NCI-H146 (cell line): ENCODE measurements at places on chromosomes 1 and 21.

- DNase-seq, result no peak
Observed at GRCh38 chr1:242754926-242755325, 230.4 kb upstream of the PLD5 start.

GRCh38 chr1:30040081-30041019 is 683.0 kb downstream of the MATN1 start:
- no peak for DNase-seq

DNA sequence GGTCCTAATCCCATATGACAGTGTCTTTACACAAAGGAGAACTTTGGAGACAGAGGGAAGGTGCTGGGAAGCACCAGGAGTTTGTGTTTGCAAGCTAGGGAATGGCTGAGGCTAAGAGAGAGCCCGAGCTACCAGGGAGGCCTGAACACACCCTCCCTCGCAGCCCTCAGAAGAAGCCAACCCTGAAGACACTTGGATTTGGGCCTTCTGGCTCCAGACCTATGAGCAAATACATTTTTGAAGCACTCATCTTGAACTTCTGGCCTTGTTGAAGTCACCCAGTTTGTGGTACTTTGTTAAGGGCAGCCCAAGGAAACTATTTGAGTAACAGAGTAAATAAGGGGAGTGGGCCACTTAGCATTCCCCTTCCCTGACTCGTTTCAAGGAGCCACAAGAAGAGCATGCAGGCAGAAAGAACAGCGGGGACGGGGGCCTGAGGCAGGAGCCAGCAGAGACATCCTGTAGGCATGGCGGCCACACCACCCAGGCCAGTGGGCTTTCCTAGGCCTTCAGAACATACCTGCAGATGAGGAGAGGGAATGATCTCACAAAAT is 13.2 kb upstream of the QSOX1 start:
- DNase-seq, result no peak

DNA sequence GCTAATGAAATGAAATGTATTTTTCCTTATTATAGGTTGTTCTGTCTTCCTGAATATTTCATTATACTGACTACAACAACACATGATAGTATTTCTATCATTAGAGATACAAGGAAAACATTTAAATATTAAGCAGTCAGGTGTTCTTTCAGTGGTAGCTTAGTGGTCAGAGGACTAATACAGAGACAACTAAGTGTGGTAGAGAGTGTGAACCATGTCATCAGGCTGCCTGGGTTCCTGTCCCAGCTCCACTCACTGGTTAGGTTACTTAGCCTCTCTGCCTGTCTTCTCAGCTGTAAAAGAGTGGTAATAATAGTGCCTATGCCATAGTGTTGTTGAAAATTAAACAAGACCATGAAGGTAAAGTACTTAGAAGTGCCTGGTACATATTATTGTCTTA is 3.9 kb downstream of the UAP1 start:
- no peak for DNase-seq

- no peak for DNase-seq
Observed at GRCh38 chr1:119086830-119087229, 53.6 kb downstream of the WARS2 start.

GRCh38 chr1:7902478-7903085 is 38.1 kb downstream of the TNFRSF9 start:
- peak; percentile 58 for DNase-seq

DNA sequence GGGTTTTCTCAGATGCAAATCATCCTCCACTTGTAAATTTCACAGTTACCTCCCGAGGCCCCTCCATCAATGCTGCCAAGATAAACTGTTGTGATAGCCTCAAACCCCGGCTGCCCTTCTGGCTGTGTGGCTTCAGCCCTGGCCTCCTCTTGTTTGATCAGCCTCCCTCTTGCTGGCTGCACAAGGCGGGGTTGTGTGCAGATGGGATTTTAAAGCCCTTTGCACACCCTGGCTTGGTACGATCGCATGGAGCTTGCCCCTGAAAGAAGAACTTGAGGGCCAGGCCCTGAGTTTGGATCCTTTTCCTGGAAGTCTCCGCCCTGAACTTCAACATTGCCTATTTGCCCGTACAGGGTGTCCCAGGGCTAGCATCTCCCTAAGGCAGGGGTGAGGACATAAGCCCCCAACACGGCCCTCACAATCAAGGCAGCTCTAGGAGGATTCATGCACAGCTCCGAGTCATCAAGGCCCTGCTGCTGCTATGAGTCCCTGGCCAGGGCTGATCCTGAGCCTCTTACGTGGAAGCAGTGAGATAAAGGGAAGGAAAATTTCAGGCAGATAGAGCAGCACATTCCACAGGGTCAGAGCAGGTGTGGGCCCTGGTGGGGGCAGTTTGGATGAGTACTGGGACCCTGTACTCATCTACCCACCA is 181.2 kb upstream of the VAMP3 start:
- DNase-seq, result no peak

DNA sequence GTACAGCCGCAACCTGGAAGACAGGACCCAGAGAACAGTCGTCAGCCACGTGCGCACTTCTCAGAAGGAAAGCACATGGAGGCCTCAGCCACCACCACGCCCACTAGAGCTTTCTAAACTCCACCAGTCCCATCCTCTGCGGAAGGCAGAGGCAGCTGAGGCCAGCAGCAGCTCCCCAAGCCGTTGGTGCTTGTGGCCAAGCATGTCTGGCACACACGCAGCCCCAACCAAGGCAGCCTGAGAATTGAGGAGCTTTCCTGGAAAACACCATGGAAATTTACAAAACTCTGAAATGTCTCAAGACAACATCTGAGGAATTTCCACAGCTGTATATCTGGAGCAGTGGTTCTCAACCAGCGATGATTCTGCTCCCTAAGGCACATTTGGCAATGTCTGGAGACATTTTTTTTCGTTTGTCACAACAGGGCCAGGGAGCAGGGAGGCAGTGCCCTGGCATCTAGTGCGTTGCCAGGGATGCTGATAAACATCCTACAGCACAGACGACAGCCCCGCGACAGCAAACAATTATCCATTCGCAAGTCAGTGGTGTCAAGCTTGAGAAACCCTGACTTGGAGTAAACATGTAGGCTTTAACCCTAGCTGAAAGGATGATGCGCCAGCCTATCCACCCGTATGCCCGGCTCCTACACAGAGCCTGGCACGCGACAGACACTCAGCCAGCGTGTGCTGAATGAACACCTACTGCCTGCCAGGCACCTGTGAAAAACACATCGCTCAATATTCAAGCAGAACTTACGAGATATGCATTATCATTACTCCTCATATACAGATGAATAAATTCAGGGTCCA is 24.7 kb downstream of the NPHP4 start:
- DNase-seq, result no peak

GRCh38 chr21:35227786-35228185 is 178.7 kb upstream of the RUNX1 start:
- DNase-seq, result peak; percentile 96

DNA sequence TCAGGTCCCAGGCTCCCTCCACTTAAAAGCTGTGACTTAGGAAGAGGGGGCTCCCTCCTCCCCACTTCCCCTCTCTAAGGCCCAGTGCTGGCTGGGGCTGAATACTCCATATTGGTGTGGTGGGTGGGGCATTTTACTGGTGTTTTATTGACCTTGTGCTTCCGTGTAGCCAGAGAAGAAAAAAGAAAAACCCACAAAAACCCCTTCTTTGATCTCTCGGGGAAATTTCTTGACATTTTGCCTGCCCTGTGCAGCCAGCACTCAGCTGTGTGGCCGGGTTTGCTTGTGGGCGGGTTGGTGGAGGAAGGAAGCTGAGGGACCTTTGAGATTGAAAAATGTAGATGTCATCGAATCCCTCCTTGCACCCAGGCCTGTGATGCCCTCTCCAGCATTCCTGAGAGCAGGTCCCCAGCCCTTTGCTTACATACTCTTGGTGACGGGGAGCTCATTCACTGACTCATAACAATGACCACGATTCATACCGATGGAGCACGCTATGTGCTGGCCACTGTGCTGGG is 24.8 kb downstream of the TNFRSF8 start:
- no peak for DNase-seq

- no peak for DNase-seq
Observed at GRCh38 chr1:84000954-84001495, 2.1 kb upstream of the TTLL7 start.

DNA sequence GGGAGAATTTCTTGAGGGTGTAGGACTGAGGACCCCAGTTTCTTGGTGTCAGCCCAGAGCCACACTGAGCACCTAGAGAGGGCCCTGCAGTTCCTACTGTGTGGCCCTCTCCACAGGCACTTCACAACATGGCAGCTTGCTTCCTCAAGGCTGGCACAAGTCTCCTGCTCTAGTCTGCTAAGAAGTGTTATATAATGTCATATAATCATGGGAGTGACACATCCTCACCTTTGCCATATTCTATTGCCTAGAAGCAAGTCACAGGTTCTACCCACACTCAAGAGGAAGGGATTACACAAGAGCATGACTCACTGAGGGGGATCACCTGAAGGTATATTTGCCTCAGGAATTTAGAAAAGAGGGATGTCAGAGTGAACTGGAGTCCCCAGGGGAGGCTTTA is 5.5 kb upstream of the SNX27 start:
- no peak for DNase-seq

- DNase-seq, result no peak
Observed at GRCh38 chr1:38609166-38610025, 250.2 kb downstream of the RRAGC start.

- DNase-seq, result no peak
Observed at GRCh38 chr1:216843409-216843808, 120.2 kb upstream of the ESRRG start.

DNA sequence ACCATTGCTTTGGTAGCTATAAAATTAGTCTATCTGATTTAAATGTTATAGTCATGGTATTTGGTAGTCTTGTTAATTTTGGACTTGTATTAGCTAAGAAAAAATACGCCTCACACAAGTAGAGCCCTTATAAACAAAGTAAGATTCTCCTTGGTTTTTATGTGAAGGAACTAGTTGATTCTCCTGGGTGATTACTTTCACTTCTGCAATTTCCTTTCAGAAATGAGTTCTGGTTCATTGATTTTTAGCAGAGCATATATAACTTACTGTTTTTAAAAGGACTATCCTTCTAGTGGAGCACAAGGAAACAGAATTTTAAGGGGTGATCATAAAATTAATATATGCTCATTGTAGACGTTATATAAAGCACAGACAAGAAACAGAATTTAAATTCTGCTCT is 120.1 kb downstream of the BACH1 start:
- no peak for DNase-seq

DNA sequence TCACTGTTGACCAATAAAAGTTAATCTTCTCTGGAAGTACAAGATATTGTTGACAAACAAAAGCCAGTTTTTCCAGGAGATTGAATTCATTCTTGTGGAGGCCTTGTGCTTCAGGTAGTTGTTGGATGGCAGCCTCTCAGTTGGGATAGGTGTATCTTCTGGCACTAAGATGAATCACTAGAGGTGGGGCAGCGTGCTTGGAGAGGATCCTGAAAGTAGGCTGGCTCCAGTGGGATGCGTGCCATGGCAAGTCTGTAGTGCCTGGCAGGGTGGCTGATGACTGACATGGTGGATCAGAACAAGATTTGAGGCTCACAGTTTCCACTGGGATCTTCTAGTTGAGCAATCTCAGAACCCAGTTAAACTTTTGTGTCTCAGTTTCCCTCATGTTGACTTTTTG is 2.4 kb downstream of the VPS13D start:
- DNase-seq, result no peak

GRCh38 chr1:173043253-173043652 is 7.5 kb downstream of the TNFSF18 start:
- no peak for DNase-seq

GRCh38 chr1:31867546-31867945 is 51.7 kb upstream of the SPOCD1 start:
- no peak for DNase-seq

- peak; percentile 21 for DNase-seq
Observed at GRCh38 chr1:40530735-40531380, 579 bp upstream of the ZNF684 start.

DNA sequence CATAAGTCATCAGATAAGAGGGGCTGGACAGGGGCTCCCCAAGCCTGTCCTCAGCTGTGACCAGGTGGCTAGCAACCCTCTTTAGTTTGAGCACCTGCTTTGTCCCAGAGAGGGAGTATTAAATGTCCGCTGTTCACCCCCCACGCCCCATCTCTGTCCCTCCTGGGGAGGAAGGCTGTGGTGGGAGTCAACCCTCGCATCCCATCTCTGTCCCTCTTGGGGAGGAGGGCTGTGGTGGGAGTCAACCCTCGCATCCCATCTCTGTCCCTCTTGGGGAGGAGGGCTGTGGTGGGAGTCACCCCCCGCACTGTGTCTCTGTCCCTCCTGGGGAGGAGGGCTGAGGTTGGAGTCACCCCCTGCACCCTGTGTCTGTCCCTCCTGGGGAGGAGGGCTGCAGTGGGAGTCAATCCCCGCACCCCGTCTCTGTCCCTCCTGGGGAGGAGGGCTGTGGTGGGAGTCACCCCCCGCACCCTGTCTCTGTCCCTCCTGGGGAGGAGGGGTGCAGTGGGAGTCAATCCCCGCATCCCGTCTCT is 72.6 kb upstream of the ABCG1 start:
- no peak for DNase-seq

DNA sequence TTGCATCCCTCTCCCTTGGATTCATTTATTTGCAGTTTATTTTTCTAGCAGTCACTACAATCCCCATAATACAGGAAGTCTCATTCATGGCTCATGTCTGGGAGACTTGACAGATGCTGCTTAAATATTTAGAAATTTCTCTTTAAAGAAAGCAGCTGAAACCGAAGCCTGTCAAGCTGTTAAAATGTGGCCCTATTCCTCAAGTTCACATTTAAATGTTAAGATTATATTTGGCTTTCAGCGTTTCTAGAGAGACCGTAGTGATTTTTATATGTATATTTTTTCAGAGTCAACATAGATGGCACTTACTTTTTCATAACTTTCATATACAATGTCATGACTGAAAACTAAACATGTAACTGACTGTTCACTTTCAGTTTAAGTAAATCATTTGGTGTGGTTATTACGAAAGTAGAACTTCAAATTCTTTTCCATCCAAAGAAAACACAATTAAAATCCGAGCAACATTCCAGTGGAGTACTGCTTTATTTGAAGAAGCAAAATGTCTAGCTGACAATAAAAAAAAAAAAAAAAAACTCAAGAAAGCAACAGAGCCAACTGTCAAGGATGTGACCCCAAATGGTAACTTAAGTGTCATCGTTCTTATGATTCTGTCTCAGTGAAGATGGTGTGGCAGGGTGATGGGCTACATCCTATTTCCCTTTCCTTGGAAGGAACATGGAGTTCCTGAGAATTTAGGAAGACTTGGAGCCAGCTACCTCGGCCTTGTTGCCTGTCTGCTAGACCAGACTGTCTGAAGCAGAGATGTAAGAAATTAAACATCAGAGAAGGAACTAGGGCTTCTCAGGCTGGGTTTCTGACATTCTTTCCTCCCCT is 37.8 kb downstream of the MIS18A start:
- no peak for DNase-seq

DNA sequence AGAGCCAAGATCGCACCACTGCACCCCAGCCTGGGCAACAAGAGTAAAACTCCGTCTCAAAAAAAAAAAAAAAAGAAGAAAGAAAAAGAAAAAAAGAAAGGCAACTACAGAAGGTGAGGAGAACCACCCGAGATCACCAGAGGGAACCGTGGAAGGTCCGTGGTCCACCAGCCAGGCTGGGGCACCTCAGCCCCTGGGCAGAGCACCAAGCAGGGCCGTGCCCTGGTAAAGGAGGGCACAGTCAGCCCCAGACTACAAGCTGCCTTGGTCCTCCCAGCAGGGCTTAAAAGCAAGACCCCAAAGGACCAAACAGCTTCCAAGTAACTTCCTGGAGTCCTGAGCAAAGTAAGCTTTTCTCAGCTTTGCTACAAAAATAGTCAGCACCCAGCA is 8.8 kb upstream of the SAMD11 start:
- no peak for DNase-seq
